Lower lobe of right lung (tissue), 2 donors: ENCODE measurements at places on chromosomes 12 and 14. TPM values are rescaled to one million over a fixed set of nuclear protein-coding genes. Genes with fewer than 3 reads are reported as not detected.

The ERP27 gene
- total RNA-seq = 16.2 TPM

The PAPLN gene
- 10.7 TPM for total RNA-seq

The FOXA1 gene
- 30.5 TPM for total RNA-seq

The KRT78 gene
- not detected for total RNA-seq

- no peak for DNase-seq
These were observed 14.8 kb upstream of the LRRC9 start for GRCh38 chr14:59905188-59905587.

DNA sequence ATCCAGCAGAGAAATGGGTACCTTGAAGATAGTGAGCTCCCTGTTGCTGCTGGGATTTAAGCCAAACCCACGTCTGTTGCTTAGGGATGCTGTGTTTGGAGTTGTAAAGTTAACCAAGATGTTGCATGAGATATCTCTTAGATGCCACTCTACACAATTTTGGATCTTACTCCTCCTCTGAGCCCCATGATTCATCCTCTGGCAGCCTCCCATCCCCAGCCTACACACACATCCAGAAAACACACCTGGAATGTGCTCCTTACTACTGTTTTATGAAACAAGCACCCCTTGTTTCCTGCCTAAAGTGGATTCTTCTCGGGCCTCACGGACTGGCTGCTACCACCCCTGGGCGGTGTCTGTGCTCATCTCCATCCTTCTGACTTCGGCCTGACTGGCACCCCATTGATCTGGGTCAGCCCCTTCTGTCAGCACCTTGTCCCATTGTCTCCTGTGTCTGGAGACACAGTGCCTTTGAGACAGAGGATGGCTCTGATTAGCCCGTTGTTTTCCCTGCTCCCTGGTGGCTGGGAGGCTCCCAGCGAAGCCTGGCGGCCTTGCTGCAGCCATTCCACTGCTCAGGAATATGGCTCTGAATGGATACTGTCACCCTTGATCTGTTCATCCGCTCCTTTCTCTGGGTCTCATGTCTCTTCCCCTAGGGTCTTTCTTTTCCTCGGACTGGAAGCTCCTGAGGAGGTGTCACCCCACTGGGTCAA lies 24.3 kb downstream of the TSPAN9 start:
- no peak for DNase-seq

DNA sequence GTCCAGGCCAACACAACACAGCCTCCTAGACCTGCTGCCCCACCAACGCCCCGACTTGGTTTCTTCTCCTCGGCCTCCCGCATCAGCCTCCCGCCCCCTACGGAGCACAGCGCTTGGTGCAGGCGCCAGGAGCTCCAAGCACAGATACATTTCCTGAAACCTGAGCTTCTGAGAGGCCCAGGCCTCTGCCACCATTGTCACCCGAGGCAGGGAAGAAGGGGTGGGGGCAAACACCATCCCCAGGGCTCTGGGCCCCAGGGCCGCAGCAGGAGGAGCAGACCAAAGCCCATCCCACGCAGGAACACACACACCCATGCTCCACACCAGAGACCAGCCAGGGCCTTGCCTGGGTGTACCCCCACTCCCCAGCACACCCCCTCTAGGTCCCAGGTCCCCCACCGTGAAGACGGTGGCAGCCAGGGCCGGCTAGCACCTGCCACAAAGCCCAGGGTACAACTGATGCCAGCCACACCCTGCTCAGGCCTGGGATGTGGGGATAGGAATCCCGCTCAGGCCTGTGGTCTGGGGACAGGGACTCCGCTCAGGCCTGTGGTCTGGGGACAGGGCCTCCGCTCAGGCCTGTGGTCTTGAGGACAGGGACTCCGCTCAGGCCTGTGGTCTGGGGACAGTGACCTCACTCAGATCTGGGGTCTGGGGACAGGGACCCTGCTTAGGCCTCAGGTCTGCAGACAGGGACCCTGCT lies 5.4 kb downstream of the JAG2 start:
- no peak for DNase-seq

GRCh38 chr14:31510222-31510621 lies 22.4 kb upstream of the GPR33 start:
- DNase-seq = no peak

GRCh38 chr12:8080120-8080519 lies 2.0 kb upstream of the NECAP1 start:
- no peak for DNase-seq

- DNase-seq = no peak
These were observed 122.1 kb downstream of the FOXA1 start for GRCh38 chr14:37472906-37473305.

GRCh38 chr14:87847216-87847755 lies 145.7 kb downstream of the GALC start:
- DNase-seq = no peak

- no peak for DNase-seq
These were observed 4.2 kb downstream of the RNASE9 start for GRCh38 chr14:20556500-20557211.

DNA sequence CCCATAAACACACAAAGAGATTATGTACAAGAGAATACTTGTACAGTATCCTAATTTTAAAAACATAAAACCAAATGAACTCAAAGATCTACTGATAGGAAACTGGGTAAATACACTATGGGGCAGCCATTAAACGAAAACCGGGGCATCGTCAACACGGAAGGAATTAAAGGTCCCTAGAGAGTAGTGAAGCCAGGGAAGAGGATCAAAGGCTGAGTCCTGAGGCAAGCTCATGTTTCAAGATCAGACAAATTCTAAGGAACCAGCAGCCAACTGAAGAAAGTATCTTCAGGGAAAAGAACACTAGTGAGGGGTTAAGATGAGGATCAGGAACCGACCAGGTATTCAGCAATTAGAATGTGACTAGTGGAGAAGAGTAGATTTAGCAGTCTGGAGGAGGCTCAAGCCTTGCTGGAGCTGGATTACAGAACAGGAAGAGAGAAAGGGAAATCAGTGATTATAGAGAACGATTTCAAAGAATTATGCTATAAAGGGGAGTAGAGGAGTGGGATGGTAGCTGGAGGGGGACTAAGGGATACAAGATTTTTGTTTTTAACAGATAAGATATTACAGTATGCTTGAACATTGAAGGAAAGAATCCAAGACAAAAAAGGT lies 23.7 kb downstream of the SEL1L start:
- DNase-seq = no peak
